ENCODE measurements at places on chromosomes 5 and 9.

DNA sequence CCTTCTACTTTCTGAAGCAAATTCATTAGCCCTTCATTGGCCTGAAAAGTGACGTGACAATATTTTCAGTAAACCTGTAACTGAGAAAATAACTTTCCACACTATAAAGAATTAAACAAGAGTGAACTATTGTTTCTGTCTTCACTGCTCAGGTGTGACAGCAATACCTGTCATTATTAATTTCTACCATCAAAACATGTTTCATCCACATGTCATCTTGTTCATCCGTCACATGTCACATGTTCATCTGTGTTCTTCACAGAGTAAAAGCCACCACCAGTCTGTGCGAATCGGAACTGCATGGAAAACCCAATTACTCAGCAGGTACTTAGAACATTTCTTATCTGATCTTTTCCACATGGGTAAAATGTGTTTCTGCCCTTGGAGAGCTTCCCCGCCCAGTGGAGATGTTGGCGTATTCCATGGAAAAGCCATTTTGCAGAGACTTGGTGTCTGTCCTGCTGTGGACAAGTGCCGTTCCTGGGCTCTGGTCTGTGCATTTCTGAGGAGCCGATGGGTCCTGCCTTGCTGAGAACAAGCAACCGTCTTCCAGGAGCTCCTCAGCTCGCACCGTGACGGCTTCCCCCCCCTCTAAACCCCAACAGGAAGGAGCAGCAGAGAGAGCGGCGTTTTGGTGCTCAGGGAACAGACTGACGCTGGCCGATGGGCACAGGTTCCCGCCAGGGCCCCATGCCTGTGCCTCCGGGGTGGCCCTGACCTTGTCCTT lies 10.6 kb upstream of the EXOC3 start:
- no peak for DNase-seq

DNA sequence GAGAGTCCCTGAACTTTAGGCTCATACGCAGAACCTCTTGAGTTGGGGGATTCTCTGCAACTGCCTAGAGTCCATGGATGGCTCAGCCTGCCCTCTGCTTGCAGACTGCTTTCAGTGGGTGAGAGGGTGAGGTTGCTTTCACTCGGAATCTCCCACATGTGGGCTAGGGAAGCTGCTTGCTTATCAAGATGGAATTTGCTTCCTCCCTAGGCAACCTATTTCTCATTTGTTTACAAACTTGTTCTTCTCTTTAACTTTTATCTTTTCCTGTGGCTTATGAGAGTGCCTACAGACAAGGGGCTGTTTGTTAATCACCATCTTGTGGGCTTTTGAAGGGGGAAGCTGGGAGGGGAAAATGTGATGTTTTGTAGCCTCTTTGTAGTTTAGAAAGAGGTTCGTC lies 10.0 kb downstream of the TLE4 start:
- no peak for DNase-seq

DNA sequence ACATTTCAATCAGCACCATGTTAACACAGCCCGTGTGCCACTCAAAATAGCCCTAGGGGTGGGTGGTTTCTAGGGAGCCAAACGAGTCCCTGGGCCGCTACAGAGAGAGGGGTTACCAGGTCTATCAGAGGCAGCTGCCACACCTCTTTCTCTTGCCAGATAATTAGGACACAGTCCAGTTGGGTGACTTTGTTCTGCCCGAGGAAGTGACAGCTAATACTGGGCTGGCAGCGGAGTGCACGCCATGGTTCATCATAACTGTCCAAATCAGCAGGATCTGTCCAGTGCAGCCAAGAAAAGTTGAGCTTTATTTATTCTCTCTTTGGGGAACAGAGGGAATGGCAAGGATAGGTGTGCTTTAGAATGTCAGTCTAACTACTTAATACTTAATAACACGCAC lies 583.8 kb downstream of the BRINP1 start:
- no peak for DNase-seq

DNA sequence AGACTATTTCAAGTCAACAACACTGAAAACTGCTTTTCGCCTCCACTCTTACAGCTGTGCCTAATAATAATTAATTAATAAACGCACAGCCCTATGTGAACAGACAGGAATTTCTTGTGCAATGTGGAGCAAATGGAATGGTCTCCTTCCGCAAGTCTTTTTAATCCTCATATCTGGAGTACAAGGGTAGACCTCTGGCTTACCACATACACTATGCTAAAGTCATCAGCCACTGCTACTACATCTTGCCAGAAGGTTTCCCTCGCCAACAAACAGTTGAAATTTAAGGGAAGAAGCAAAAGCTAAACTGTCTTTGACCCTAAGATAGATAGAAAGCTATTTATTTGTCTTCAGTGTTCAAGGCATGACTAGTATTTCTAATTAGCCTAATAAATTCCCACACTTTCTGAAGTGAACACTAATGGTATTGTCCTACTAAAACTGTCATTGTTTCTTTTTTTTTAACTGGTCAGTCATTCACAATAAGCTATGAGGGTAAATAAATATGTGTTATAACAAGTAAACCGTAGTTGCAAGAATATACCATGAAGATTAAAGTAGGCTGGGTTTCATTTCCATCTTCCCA lies 63.9 kb downstream of the GOLPH3 start:
- no peak for DNase-seq

DNA sequence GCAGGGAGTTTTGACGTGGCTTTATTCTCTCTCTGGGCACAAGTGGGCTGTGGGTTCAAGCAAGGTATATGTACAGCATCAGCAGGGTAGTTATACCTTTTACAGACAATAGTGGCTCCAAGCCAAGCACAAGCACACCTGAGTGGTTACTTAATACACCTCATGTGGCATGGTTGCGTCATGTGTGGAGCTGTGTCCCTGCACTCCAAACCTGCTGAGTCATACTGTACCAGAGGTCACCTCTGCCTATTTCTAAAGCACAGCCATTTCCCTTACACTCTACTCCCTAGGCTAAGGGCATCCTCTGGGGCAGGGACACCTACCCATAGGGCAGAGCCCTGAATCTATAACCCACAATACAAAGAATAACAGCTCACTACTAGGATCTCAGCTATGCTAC lies 147.3 kb downstream of the OSTF1 start:
- no peak for DNase-seq

DNA sequence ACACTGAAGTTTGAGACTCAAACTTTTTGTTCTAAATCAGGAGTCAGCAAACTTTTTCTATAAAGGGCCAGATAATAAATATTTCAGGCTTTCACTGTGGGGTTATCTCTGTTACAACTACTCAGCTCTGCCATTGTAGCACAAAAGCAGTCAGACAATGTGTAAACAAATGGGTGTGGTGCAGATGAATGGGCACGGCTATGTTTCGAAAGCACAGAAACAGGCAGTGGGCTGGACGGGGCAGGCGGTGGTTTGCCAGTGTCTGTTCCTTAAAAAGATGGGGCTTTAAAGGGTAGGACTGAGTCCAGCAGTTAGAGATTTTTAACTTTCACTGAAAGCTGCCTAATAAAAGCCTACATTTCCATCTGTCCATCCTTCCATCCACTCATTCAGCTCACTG lies 48.9 kb downstream of the PFDN1 start:
- DNase-seq, result no peak

DNA sequence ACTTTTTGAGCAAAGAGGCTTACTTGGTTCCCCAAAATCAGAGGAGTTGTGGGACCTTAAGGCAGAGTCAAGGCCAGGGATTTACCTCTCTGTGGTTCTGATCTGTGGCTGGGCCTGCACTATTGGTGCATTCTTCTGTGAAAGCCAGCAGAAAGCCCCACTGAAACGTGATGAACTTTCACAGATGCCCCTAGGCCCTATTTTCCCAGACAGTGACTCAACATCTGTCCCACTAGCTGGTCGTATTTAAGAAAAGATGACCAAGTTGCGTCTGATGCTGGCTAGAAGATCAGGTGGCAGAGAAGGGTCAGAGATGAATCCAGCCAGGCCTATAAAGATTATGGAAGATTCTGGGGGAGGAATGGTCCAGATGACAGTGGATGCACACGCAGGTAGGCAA lies 153.1 kb downstream of the ACTL7B start:
- no peak for DNase-seq

GRCh38 chr5:132883261-132883834 lies 9.9 kb downstream of the LEAP2 start:
- no peak for DNase-seq

- DNase-seq, result no peak
Observed at GRCh38 chr5:61824396-61824795, 481.6 kb upstream of the KIF2A start.

GRCh38 chr5:32144378-32145207 lies 29.5 kb downstream of the GOLPH3 start:
- DNase-seq, result no peak

GRCh38 chr5:65525726-65526125 lies 37.2 kb downstream of the CENPK start:
- DNase-seq, result no peak

GRCh38 chr9:14782286-14783051 lies 59.9 kb upstream of the CER1 start:
- DNase-seq, result no peak

DNA sequence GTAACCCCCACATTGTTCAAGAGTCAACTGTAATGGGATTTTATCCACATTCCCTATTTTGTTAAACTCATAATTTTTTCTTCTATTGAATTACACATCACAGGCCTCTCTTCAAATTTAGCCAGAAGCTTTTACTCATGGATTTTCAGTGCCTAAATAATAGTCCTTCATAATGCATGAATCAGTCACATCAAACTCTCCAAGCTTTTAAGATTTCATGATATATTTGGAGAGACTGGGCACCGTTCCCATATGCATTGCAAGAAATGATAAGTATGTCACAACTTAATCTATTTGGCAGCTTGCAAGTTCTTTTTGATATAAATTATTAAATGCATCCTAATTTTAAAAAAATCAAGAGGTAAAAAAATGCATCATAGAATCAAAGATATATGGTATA lies 465.9 kb downstream of the DMAC1 start:
- DNase-seq, result no peak

- DNase-seq, result no peak
Observed at GRCh38 chr5:156929366-156929948, 33.6 kb downstream of the TIMD4 start.

- no peak for DNase-seq
Observed at GRCh38 chr5:143350751-143351602, 52.5 kb downstream of the NR3C1 start.

DNA sequence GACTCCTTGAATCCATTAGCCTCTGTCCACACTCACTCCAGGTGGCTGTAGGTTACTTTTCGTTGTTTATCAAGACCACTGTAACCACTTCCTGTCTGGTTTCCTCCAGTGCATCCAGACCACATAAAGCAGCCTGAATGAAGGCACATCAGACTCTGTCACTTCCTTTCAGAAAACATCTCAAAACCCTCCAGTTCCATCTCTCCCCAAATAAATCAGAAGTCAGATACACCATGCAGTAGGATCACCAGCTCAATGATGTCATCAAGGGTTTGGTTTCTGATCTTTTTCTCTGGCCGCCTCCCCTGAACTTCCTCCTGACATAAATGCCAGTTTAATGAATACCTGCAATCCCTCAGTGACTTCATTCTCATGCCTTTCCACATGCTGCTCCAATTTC lies 161.2 kb downstream of the ZNF462 start:
- no peak for DNase-seq

DNA sequence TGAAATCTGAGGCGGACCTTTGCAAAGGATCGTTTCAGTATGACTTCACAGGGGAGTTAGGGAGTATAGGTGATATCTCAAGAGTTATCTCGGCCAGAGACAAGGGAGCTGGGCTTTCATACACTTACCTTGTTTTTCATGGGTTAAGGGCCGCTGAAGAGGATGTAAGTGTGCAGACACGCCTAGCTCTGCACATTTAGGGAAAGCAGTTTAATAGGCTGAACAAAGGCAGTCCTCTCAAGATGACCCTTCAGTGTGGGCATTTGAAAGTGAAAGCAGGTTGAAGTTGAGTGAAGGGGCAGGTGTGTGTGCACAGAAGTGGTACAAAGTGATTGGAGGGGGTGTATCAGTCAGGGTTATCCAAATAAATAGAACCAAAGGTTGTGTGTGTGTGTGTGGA lies 33.1 kb upstream of the PRXL2C start:
- no peak for DNase-seq

DNA sequence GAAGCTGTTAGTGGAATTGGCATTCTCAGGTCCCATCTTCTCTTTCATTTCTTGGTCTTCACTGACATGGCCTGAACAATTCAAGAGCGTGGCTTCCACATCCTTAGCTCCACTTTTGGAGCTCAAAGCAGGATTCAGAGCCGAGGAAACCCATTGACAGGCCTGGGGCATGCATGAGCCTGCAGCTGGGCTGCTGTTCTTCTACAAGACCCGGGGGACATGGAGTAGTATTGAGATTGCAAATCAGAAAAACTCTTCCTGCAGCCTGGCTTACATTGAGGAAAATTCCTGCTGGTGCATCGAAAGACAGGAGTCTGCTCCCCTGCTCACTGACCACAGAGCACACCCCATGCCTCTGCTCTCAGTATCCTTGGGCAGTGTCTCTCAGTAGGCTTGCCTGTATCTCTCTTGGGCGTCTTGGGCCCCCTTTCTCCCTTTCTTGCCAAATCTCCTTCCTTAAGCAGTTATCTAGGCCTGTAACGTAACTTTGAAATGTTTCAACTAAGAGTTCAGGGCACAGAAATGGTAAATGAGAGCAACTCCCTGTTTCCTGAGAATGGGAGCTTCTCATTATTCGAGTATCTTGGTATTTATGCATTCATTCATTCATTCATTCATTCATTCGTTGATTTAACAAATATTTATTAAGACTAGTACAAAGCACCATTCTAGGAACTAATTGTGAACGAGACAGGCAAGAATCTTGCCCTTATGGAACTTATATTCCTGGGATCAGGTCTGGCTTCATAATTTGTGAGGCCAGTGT lies 603.6 kb upstream of the CLINT1 start:
- no peak for DNase-seq

DNA sequence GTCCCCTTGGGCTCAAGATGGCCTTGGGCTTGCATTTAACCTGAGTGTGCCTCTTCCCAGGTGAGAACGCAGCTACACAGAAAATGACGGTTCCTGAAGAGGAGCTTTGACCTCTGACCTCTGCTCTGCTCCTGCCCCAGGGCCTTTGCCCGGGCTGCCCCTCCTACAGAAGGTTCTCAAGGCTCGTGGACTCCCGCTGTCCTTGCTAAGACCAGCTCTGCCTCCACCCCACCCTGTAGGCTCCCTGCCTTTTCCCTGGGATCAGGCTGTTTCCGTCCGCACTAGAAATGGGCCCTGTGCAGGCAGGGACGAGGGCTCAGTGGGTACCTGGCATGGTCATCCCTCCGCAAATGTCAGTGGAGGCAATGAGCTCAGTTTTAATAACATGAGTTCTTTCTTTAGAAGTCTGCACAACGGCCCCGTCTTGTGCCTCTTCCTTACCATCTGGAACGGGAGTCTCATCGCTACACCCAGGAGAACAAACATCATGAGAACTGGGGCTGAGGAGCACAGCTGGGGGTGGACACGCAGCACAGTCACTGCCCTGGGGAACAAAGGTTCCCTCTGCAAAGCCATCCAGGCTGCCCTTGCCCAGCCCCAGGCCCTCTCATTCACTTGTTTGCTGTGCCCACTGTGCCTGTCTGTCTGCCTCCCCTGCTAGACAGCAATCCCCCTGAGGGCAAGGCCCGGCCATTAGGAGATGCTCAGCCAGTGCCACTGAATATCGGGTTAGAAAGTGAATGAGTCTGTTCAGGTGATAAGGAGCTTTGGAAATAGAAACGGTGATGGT lies 26.7 kb upstream of the LPCAT1 start:
- DNase-seq, result no peak

GRCh38 chr9:133509179-133510083 lies 15.3 kb downstream of the MYMK start:
- DNase-seq, result no peak

All from DMS 273 treated with DMSO at 0.1 percent for 48 hours (cell line).